NCI-H1694 (cell line): ENCODE measurements at places on chromosomes 12 and 14.

DNA sequence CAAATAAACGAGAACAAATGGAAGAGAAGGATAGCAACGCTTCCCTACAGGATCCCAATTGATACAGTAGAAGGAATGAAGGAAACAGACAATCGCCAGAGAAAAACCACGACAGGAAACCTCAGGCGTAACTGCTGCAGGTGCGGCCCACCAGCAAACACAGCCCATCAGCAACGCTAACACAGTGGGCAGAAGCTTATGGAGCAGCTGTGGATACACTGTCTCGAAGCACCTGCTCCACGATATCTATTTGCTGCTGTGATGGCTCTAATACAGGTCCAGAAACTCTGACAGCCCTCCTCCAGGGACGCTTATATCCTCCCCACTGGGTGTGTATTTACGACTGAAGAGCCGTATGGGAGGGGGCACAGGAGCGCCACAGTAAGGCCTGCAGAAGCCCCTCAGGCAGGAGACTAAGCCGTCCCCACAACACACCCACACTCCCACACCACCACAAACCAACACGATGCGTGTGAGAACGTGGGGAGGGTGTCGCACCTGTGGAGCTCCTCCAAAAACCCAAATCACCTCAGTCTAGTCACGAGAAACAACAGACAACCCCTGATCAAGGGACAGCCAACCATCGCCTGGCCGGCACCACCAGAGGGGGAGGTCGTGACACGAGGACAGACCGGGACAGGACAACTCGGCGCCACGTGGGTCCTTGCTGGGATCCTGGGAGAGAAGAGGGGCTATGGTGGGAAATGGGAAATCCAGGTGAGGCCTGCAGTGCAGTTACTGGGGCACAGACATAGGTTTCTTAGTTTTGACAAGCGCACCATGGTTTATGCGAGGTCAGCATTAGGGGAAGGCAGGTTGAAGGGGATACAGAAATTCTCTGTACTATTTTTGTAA, 24.0 kb downstream of the POLE start:
- no peak for DNase-seq

DNA sequence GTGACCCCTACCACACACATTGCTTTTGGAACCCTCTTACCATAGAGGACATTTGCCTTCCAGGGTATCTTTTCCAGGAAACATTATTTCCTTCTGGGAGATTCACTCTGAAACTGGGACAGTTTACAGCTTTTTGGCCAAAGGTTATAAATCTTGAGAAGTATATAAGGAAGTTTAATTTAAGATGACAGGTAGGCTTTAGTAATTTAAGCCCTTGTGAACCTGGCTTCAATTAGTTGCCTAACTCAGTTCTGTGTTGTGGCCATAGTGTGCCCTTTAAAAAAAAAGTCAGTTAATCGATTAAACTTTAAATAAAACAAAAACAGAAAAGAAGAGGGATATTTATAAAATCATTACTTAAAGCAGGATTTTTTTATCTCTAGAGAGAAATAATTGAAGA, 142.9 kb downstream of the NAV3 start:
- no peak for DNase-seq

- DNase-seq: peak; percentile 5
These were observed 20.3 kb upstream of the SYCP3 start for GRCh38 chr12:101759396-101760047.

- no peak for DNase-seq
These were observed 7.7 kb downstream of the SLC7A7 start for GRCh38 chr14:22807432-22808087.

DNA sequence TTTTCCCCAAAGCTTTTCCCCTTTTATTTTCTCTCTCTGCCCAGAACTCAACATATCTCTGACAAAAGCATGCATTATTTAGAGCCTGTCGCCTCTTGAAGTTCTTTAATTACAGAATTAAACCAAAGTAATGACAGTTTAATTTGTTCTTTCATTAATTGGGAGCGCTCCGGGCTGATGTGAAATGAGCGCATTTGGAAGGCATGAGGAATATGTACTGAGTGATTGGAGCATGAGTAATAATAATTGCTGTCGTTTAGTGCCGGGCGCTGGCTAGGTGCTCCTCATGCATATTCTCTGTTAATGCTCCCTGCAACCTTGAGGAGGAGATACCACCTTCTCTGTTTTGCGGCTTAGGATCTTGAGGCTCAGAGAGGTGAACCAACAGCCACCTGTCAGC, 120.5 kb downstream of the SLC25A47 start:
- peak; percentile 79 for DNase-seq

DNA sequence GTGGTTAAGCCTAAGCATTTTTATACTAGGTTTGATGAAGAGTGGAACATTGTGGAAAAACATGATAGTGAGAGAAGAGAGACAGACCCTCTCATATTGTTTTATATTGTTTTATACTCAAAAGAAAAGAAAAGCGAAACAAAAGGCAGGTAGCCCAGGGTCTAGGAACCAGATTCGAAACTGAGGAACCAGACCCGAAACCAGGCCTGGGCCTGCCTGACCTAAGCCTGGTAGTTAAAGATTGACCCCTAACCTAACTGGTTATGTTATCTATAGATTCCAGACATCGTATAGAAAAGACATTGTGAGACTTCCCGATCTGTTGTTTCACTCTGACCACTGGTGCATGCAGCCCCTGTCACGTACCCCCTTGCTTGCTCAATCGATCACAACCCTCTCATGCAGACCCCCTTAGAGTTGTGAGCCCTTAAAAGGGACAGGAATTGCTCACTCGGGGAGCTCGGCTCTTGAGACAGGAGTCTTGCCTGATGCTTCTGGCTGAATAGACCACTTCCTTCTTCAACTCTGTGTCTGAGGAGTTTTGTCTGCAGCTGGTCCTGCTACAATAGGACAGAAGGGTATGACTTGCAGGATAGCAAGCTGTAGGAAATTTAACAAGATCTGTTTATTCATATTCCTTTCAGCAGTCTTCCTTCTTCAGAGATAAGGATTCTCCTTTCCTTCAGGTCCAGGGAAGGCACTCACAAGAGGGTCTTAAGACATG, 147.1 kb upstream of the PLEKHA5 start:
- no peak for DNase-seq

GRCh38 chr14:100407376-100408102, 84.4 kb downstream of the SLC25A47 start:
- DNase-seq: no peak

- DNase-seq: no peak
These were observed 12.8 kb upstream of the PALS1 start for GRCh38 chr14:67228325-67228984.

DNA sequence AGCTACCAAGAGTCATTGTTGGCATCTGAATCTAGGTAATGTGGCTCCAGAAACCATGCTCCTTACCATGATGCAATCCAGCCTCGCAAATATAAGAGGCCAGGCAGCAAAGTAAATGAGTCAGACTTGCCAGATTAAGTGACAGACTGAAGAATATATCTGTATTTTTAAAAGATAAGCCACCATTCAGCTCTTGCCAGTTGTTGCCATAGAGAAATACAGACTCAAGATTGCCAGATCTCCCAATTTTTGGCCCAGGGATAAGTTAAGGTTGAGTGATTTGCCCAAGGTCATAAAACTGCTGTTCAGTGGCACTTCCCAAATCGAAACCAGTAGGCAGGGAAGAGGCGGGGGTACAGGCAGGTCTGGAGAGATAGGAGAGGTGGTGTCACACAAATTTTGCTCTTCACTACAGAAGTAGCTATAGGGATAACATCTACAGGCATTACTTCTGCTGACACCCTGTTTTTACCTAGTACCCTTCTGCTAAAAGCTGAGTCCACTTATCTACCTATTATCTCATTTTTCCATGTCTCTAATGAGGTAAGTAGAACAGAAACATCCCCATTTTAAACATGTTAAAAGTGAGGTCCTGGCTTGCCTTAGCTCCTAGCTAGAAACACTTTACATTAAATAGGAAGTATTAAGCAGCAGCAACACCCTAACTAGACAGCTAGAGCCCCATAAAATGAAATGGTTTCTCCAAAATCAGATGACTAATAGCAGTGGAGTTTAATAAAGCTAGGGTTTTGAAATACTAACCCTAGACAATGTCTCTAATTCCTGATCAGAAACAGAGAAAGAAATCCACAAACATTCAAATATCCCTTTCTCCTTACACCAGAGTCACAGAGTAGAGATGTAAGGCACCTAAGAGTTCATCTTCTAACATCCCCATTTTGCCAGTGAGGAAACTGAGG, 19.5 kb downstream of the DCAF5 start:
- DNase-seq: no peak

DNA sequence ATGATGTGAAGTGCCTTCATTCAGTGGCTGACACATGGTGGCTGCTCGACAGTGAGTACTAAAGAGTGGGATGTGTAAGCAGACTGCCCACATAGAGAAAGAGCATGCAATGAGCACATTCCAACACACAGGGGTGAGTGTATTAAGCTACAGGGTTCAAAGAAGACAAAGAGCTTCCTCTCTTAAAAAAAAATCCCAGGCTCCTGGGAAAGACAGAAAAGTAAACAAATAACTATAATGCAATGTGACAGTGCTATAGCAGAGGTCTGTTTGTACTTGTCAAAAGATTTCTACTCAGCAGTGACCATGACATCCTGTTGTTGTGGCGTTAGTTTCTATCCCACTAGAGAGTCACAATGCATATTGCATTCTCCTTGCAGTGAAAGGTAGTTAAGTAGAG, 12.4 kb upstream of the PCNX1 start:
- DNase-seq: no peak

DNA sequence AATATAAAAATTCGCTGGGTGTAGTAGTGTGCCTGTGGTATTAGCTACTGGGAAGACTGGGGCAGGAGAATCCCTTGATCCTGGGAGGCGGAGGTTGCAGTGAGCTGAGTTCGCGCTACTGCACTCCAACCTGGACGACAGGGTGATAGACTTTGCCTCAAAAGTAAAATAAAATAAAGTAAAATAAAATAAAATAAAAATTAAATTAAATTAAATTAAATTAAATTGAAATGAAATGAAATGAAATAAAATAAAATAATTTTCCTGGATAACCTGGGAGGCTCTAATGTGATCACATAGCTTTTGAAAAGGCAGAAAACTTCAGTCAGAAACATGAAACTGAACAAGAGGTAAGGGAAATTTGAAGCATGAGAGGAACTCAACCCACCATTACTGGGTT, 818.4 kb upstream of the ATXN7L3B start:
- DNase-seq: no peak

GRCh38 chr14:24430682-24431568, 1.2 kb downstream of the KHNYN start:
- DNase-seq: no peak

- DNase-seq: no peak
These were observed 60.6 kb downstream of the SUDS3 start for GRCh38 chr12:118436986-118437385.

DNA sequence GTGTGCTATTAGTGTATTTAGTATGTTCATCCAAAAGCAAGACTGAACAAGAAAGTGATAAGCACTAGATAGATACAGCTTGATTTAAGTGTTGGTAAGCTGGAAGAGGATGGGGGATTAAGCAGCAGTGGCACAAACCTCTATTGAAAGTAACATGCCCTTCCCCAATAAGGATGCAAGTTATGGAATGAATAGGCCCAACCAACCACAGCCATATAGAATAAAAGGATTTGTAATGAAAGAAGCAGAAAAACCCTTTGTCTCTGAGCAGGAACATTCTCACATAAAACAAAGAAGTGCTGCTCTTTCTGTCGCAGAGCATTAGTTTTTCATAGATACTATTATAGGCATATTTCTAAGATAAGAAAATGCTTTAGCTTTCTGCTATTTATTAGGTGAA, 310.7 kb downstream of the IPO8 start:
- no peak for DNase-seq

DNA sequence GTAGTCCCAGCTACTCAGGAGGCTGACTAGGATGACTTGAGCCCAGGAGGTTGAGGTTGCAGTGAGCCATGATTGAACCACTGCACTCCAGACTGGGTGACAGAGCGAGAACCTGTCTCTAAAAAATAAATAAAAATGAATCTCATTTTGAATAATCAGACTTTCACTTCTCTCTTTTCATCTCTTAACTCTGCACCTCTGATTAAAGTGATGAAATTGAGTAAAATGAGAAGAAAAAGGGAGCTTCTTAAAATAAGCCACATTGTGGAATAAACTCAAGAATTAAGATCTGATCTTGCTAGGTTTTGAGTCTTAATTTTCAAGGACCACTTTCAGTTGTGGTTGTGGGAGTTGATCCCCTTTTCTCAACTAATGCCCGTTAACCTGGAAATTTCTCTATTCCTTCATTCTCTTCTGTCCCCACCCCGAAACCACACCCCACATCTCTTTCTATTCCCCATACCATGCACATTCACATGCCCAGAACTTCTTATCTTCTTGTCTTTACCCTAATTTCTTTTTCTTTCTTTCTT, 70.9 kb upstream of the ETV6 start:
- DNase-seq: no peak

DNA sequence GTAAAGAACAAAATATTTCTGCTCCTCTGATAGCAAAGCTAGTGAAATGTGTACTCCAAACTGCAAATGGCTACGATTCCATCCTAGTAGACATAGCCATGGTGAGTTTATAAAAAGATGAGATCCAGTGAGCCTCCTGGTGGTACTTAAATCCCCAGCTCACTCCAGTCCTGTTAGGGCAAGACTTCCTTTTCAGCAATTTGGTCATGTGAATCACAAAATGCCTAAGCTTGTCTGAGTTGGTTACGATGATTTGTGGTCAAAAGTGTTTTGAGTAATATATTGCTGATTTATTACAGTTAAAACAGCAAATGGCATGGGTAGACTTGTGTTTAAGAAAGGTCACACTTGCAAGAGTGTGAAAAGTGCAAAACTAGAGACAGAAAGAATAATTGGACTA, 102.7 kb upstream of the NAV3 start:
- DNase-seq: no peak

- DNase-seq: no peak
These were observed 216.2 kb downstream of the APAF1 start for GRCh38 chr12:98861251-98861650.

DNA sequence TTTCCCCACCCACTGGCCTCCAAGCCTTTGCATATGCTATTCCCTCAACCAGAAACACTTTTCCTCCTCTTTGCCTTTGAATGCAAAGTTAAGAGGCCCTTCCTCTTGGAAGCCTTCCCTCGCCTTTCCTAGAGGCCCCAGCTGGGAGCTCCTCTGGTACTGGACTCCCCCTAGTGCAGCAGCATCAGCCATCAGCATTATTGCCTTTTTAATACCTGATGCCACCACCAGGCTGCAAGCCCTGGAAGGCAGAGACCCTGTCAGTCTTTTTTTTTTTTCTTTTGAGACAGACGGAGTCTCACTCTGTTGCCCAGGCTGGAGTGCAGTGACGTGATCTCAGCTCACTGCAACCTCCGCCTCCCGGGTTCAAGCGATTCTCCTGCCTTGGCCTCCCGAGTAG, 19.1 kb upstream of the PLA2G1B start:
- no peak for DNase-seq

- DNase-seq: no peak
These were observed 29.6 kb upstream of the PRMT8 start for GRCh38 chr12:3461391-3461790.

GRCh38 chr14:43540948-43541347, 966.1 kb downstream of the FSCB start:
- no peak for DNase-seq
